ENCODE measurements at places on chromosomes 13 and 19. TPM values are rescaled to one million over a fixed set of nuclear protein-coding genes. Genes with fewer than 3 reads are reported as not detected.

Gene PLD3
- 123 TPM for total RNA-seq

Gene RAVER1
- total RNA-seq, result 71.0 TPM

Gene ZNF471
- total RNA-seq, result not detected

Gene GJB2
- total RNA-seq, result 44.7 TPM

Gene ADM5
- total RNA-seq, result 12.1 TPM

Gene DUS3L
- total RNA-seq, result 78.1 TPM

Gene PLK5
- not detected for total RNA-seq

Gene GAS6
- total RNA-seq, result 49.4 TPM

Gene KLK3
- total RNA-seq, result not detected

Gene PSPN
- 3.4 TPM for total RNA-seq

Gene MAP4K1
- total RNA-seq, result 9.1 TPM

Gene SOX21
- not detected for total RNA-seq

Gene AMER2
- not detected for total RNA-seq

Gene LAIR1
- 0.89 TPM for total RNA-seq

Gene MAST3
- total RNA-seq, result 14.2 TPM

Gene NKG7
- total RNA-seq, result not detected

Gene VN1R2
- not detected for total RNA-seq

Gene NCAN
- total RNA-seq, result 0.07 TPM

Gene TEX101
- not detected for total RNA-seq

Gene SH2D3A
- 75.7 TPM for total RNA-seq

Gene ABCC4
- 26.3 TPM for total RNA-seq

Gene CERS1
- total RNA-seq, result 0.96 TPM

Gene C19orf85
- 0.34 TPM for total RNA-seq

Gene IZUMO2
- total RNA-seq, result not detected

Gene ZNF610
- total RNA-seq, result not detected
